ENCODE measurements at places on chromosomes 1 and 21.

GRCh38 chr1:36367066-36367465 lies 18.7 kb downstream of the STK40 start:
- DNase-seq = no peak

DNA sequence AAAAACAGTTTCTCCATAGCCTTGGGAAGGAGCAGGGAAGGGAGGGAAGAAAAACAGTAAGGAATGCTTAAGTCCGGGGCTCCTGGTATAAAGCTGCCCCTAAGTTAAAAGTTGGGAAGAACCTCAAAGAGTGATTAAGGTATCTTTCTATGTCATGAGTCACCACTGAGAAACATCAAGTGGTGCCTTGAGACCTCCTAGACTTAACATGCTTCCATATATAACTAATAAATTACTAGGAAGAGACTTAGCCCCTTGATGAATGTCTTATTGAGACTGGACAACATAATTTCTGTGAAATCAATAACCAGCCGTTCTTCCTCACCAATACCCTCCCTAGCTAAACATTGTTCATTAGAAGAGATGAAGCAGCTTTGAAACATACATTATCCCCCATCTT lies 121.8 kb upstream of the SLC44A3 start:
- no peak for DNase-seq

DNA sequence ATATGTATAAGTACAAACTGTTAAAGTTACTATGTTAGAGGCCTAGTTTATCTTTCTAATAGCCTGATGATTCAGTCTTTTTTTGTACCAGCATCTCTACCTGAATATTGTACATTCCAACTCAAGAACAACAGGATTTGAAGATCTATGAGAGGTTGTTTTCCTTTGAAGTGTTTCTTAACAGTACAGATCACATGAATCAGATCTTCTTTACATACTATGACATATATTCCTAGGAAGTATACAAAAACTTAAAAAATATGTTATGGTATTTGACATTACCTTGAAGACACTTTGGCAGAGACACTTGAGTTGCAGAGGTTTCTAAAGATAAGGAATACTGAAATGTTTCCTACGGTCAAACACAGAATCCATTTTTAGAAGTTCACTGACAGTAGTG lies 1280.9 kb downstream of the KCNT2 start:
- no peak for DNase-seq

GRCh38 chr1:69861641-69862040 lies 293.9 kb downstream of the LRRC7 start:
- no peak for DNase-seq

DNA sequence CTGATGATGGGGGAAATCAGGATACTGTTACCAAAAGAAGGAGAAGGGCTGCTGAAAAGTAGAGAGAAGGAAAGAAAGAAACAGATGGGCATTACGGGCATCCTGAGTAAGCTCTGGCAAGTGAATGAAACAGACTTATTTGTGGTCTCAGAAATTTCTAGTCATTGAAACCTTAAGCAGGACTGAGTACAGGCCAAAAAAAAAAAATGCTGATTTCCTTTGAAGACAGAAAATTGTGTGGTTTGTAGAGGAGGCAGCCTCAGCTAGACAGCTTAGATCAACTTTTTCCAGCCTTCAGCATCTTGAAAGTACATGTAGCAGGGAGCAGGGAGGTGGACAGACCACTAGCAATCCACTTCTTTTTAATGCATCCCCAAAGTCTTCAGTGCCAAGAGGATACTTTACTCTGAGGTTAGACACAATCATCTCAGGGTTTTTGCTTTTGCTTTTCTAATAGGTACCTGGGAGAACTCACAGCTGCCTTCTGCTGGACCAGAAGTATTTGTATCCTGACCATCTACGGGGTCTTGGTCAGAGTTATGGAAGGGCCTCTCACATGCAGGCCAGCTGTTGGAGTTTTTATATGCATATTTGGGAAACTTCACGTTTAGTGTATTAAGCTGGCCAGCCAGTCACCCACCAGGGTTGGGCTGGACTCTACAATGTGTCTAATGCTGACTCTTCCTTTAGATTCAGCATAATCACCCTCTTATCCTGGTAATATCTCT lies 10.6 kb upstream of the CAPZB start:
- DNase-seq = no peak

- DNase-seq = no peak
Measured at GRCh38 chr1:230303822-230304221, 122.3 kb downstream of the PGBD5 start.

GRCh38 chr1:3732434-3733093 lies 19.7 kb upstream of the CCDC27 start:
- no peak for DNase-seq

GRCh38 chr1:28926629-28927265 lies 12.4 kb downstream of the EPB41 start:
- DNase-seq = no peak

- no peak for DNase-seq
Measured at GRCh38 chr1:17369466-17369865, 2.5 kb upstream of the PADI6 start.

DNA sequence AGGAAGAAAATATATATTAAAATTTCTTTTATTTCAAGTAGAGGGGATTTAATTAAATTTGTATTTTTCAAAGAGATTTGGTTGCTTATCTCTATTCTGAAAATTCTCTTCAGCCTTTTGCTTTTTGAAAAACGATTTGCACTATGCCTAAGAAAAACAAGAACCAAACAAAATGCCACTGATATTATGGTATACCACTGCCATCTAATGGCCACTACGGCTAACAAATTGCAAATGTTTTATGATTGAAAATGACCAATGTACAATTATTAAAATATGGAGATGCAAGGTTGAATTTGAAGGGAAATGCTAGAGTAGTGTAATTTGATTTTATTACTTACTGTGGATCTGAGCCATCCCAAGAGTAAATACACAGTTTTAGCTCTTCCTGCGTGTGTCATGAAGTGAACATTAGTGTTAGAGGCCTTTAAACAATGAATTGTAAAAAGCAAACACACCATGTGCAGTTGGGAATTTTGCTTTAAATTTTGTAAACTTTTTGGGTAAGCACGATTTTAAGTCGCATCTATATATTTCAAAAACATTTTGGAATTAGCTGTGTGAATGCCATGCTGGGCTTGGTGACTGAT lies 137.4 kb upstream of the USP25 start:
- no peak for DNase-seq

GRCh38 chr1:211352985-211353515 lies 26.4 kb downstream of the TRAF5 start:
- DNase-seq = no peak

- no peak for DNase-seq
Measured at GRCh38 chr21:45072738-45073300, 1.6 kb upstream of the ADARB1 start.

GRCh38 chr1:113617438-113618141 lies 141.7 kb downstream of the PHTF1 start:
- no peak for DNase-seq

GRCh38 chr1:32618673-32619221 lies 31.6 kb downstream of the ZBTB8OS start:
- DNase-seq = no peak

Data from activated CD8-positive, alpha-beta memory T cell treated with anti-CD3 and anti-CD28 coated beads for 1 hour (primary cell).